Calu3 (cell line): ENCODE measurements at places on chromosomes 2 and 18.

GRCh38 chr2:170177950-170178781 lies at the start of gene MYO3B:
Gene MYO3B, plus strand, starts transcription at chr2:170178147. Its CDS starts 141 bp downstream, at chr2:170178288.
- H3K36me3 ChIP-seq = no peaks in the 10 kb centered on the region
- peaks cover 51% of the 10 kb centered on the region for H3K4me1 ChIP-seq
- no peaks in the 10 kb centered on the region for H3K27me3 ChIP-seq
- no peak for DNase-seq
- peak within 1 kb of the TSS; percentile 56 for H3K27ac ChIP-seq
- no peak within 1 kb of the TSS for H3K4me3 ChIP-seq

GRCh38 chr2:86305195-86305914 lies 32.1 kb downstream of the REEP1 start:
- no peak overlapping the region for H3K27ac ChIP-seq
- no peak overlapping the region for H3K4me3 ChIP-seq
- no peak for DNase-seq
- peaks cover 41% of the 10 kb centered on the region for H3K27me3 ChIP-seq
- no peaks in the 10 kb centered on the region for H3K4me1 ChIP-seq
- no peaks in the 10 kb centered on the region for H3K36me3 ChIP-seq

GRCh38 chr2:101089419-101089818 lies 61.8 kb downstream of the TBC1D8 start:
- DNase-seq = no peak
- no peak overlapping the region for H3K27ac ChIP-seq
- H3K4me1 ChIP-seq = peaks cover 10% of the 10 kb centered on the region

- no peaks in the 10 kb centered on the region for H3K36me3 ChIP-seq
- no peak overlapping the region for H3K27ac ChIP-seq
- DNase-seq = no peak
- H3K4me1 ChIP-seq = no peaks in the 10 kb centered on the region
- no peak overlapping the region for H3K4me3 ChIP-seq
Measured at GRCh38 chr2:129619471-129619870, 360.0 kb upstream of the RAB6C start.

- H3K27ac ChIP-seq = no peak overlapping the region
- no peak overlapping the region for H3K4me3 ChIP-seq
- DNase-seq = no peak
- H3K4me1 ChIP-seq = peaks cover 48% of the 10 kb centered on the region
- H3K36me3 ChIP-seq = no peaks in the 10 kb centered on the region
- no peaks in the 10 kb centered on the region for H3K27me3 ChIP-seq
Measured at GRCh38 chr2:43082111-43082894, 144.1 kb downstream of the ZFP36L2 start.
